ENCODE measurements at places on chromosomes 7 and 10.

DNA sequence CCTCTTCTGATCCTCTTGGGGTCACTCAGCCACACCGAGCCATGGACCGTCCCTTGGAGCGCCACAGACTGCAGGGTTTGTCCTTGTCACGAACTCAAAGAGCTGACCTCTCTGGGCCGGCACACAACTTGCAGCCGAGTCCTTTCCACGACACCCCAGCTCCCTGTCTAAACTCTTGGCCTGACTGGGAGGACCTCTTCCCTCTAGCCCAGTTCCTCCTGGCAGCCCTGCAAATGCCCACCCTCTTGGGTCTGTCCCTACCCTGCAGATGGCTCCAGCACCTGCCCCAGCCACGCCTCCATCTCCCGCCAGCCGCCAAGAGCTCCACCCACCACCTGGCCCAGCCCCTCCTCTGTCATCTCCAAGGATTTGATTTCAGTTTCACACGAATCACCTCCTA, 339.2 kb downstream of the DNAJB6 start:
- DNase-seq, result no peak

DNA sequence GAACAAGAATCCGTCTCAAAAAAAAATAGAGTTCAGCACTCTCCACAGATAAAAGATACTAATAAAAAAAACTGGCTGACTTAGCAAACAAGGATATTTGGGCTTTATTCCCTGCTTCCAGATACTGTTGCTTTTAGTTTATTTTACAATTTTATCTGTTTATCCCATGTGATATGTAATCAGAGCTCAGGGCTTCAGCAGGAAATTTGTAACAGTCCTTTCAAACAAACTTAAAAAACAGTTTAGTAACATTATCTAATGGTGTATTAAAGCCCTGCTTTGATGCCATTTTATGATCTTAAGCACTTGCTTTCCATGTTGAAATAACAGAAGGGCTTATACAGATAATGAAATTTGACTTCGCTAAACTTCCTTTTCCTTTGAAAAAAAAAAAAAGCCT, 28.1 kb downstream of the DCLRE1A start:
- no peak for DNase-seq

- DNase-seq, result no peak
These were observed 257.3 kb downstream of the SH2D4B start for GRCh38 chr10:80794994-80795393.

DNA sequence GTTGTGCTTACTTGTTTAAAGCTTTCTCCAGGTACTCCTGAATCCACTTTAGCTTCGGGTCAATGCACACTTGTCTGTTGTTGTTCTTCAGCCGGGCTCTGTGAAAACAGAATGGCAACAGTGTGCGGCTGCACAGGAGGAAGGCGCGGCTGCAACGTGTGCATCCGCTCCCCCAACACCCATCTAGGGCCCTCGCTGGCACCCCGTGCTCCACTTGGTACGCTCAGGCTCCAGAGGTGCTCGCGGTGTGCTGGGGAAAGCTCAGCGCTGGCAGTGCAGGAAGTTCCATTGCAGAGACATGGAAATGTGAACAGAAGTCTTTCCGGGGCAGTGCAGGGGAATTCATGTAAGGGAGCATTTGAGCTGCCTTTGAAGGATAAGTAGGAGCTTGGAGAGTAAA, 6.3 kb downstream of the CXCL12 start:
- DNase-seq, result no peak

DNA sequence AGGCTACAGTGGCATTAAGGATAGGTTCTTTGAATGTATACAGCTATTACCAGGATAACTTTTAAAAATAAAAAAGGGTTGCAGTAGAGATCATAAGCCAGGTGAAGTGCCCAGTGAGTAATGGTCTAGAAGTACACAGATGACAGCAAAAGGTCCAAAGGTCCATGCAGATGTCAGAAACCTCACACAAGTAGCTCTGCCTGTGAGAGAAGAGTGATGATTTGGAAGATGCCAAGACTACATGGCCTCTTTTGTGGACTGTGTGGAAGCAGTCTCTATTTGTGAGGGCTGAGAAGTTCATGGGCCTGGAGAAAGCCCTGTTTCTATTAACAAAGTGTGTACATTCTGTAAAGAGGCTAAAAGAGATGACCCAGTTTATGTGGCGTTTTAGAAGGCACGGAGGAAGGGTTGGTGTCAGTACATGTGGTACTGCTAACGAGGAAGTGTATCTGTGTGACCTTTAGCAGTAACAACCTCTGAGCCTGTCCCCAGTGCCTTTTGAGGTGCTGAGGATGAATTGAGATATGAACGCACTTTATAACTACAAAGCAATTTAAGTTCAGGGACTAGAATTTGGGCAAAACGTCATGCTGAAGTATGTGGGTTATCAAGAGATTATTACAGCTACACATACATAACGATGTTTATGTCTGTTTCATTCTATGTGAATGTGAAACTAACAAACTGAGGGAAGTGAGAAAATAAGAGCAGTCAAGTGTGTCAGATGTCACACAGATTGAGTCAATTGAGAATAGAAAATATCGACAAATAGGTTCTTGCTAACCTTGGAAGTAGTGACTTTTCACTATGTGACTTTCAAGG, 7.6 kb downstream of the CYCS start:
- DNase-seq, result no peak

Measured in AG20443 (cell line).